Uterine smooth muscle cell (primary cell): ENCODE measurements at places on chromosomes 12 and 14. TPM values are rescaled to one million over a fixed set of nuclear protein-coding genes. Genes with fewer than 3 reads are reported as not detected.

The NKX2-1 gene
- not detected in 2 replicates for total RNA-seq

The CCDC196 gene
- total RNA-seq = not detected in 2 replicates

The CACNA2D4 gene
- 0.33 and 0.87 TPM in 2 replicates for total RNA-seq

The ALDH1L2 gene
- 62.8 and 79.4 TPM in 2 replicates for total RNA-seq

The MANSC1 gene
- 0.50 and 0.55 TPM in 2 replicates for total RNA-seq

The CABP1 gene
- 0.44 and 1.1 TPM in 2 replicates for total RNA-seq

The KLRC2 gene
- not detected in 2 replicates for total RNA-seq

The GAS2L3 gene
- total RNA-seq = 44.6 and 87.9 TPM in 2 replicates

The OR6C4 gene
- not detected in 2 replicates for total RNA-seq

The MMP19 gene
- 2.7 and 5.2 TPM in 2 replicates for total RNA-seq

The KRT73 gene
- total RNA-seq = not detected in 2 replicates

The TPH2 gene
- under 0.01 TPM in 1 of 2 replicates, not detected in the other for total RNA-seq

The MPHOSPH9 gene
- 51.9 and 84.8 TPM in 2 replicates for total RNA-seq

The C12orf76 gene
- total RNA-seq = 10.2 and 18.2 TPM in 2 replicates

The PAH gene
- under 0.01 TPM in 1 of 2 replicates, not detected in the other for total RNA-seq

The KRT75 gene
- total RNA-seq = not detected in 2 replicates

The TMEM119 gene
- total RNA-seq = 61.6 and 95.1 TPM in 2 replicates

The RDH12 gene
- total RNA-seq = under 0.01 TPM in 1 of 2 replicates, not detected in the other

The GPRC5D gene
- total RNA-seq = not detected in 2 replicates

The LRRC43 gene
- total RNA-seq = 0.11 and 1.5 TPM in 2 replicates

The CCDC177 gene
- under 0.01 TPM in 1 of 2 replicates, not detected in the other for total RNA-seq

The ERO1A gene
- total RNA-seq = 116 and 120 TPM in 2 replicates

The SDR9C7 gene
- not detected in 2 replicates for total RNA-seq

The HAL gene
- total RNA-seq = under 0.01 TPM in 1 of 2 replicates, not detected in the other

The KRT72 gene
- total RNA-seq = not detected in 2 replicates

The NTF3 gene
- 0.12 TPM in 1 of 2 replicates, not detected in the other for total RNA-seq

The CHGA gene
- not detected in 2 replicates for total RNA-seq

The ASCL1 gene
- not detected in 2 replicates for total RNA-seq

The NDUFA12 gene
- total RNA-seq = 96.0 and 120 TPM in 2 replicates
